Naive B cell (primary cell): ENCODE measurements at places on chromosomes 6 and 20. TPM values are rescaled to one million over a fixed set of nuclear protein-coding genes. Genes with fewer than 3 reads are reported as not detected.

GRCh38 chr6:100809346-100809745 is 71.8 kb downstream of the ASCC3 start:
- no peak for DNase-seq

DNA sequence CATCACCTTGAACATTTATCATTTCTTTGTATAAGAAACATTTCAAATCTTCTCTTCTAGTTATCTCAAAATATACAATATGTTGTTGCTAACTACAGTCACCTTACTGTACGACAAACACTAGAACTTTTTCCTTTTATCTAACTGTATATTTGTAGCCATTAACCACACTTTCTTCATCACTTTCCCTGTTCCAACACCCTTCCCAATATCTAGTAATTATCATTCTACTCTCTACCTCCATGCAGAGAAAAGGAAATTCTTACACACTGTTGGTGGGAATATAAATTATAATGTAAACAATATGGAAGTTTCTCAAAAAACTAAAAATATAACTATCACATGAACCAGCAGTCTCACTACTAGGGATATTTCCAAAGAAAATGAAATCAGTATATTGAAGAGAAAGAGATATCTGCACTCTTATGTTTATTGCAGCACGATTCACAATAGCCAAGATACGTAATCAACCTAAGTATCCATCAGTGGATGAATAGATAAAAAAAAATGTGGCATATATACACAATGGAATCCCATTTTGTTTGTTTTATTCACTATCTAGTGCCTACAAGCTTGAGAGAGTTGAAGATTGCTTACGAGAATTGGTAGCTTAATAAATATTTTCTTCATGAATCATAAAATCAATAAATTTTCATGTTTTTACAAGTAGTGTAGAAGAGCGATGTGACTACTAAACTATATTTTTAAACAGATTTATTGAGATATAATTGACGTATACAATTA is 2.4 kb downstream of the RHAG start:
- DNase-seq, result no peak

DNA sequence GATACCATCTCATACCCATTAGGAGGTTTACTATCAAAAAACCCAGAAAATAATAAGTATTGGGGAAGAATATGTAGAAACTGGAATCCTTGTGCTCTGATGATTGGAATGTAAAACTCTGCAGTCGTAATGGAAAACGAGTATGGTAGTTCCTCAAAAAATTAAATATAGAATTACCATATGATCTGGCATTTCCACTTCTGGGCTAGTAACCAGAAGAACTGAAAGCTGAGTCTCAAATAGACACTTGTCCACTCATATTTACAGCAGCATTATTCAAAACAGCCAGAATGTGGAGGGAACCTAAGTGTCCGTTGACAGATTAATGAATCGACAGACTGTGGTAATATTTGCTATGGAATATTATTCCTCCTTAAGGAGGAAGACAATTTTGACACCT is 44.3 kb downstream of the FOXC1 start:
- DNase-seq, result no peak

DNA sequence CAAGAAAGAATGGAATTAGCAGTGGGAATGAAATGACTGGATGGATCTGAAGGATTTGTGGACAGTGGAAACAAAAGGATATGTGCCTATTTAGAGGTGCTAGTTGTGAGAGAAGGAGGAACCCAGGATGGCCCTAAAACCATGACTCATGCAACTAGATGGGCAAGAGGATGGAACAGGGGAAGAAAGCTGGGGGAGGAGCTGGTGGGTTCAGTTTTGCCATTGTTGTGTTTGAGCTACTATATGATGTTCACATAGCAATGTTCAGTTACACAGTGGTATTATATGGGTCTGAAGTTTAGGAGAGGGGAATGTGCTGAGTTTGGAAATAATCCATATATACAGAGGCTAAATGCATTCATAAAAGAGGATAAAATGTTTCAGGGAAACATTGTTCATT is 125.7 kb upstream of the SSTR4 start:
- DNase-seq, result no peak

- DNase-seq, result no peak
Observed at GRCh38 chr6:13300643-13301590, 27.4 kb downstream of the TBC1D7 start.

The ZNF831 gene
- polyA plus RNA-seq, result 2.5 TPM

GRCh38 chr6:31631681-31632278 is 11.3 kb downstream of the PRRC2A start:
- no peak for DNase-seq

- no peak for DNase-seq
Observed at GRCh38 chr6:4017058-4017739, 61.7 kb downstream of the FAM217A start.

- no peak for DNase-seq
Observed at GRCh38 chr6:127026247-127026646, 92.2 kb upstream of the RSPO3 start.

DNA sequence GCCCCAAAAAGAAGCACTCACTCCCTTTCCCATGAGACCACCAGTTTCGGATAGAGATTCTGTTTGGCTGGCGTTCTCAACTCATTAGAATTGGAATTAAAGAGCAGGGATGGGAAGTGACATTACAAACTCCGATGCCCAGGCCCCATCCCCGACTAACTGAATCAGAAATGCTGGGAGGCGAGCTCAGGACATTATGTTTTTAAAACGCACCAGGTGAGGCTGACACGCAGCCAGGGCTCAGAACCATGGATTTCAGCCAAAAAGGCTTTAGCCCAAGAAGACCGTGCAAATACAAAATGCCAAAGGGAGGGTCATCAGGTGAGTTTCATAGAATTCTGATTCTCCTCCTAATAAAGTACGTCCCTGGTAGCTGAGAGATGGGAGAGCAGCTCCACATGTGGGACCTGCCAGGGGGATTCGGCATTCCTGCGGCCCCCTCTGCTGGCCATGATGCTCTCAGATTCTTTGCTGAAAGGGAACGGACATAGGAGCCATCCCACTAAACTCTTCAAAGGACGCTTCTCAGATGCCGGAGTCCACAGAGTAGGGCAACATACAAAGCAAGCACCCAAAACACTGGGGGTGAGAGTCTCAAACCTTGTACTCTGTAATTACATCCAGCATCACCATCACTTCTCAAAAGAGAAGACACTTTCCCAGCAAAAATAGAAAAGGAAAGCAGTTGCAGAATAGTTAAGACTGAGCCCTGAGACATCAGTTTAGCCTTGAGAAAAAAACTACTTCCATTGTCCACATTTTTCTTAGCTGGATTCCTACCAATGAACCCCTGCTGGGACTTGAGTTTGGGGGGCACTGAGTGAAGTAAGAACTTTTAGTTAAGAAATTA is 205.2 kb downstream of the BMP7 start:
- DNase-seq, result no peak

DNA sequence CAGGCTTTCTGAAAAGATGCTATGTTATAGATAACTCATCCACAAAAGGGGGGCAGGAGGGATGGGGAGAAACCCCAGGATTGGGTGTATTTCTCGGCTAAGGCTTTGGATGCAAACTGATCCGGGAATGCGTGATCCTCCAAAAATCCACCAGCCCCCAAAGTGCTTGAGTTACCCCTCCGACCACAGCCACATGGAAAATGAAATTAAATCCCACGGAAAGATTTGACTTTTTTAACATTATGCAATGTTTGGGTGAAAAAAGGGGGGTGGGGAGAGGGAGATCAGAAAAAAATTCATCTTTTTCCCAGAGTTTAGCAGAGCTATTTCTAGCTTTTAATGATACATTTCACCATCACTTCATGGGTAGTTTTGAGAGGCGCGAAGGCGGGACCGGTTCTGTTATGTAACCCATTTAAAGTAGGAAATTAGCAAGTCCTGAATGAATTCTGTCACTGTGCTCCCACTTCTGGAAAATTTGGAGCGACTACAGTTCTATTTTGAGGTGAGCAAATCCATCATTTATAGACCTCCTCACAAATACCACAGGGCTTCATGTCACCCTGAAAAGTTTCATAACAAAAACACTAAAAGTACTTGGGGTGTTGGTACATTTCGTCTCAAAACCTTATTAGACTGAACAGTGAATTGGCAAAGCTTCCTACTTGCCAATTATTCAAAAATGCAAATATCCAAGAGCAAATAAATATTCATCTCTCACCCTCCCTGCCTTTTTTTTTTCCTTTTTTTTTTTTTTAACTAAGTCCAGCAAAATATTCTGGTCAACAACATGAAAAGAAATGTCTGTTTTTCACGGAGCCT is 51.9 kb upstream of the NFATC2 start:
- DNase-seq, result no peak

DNA sequence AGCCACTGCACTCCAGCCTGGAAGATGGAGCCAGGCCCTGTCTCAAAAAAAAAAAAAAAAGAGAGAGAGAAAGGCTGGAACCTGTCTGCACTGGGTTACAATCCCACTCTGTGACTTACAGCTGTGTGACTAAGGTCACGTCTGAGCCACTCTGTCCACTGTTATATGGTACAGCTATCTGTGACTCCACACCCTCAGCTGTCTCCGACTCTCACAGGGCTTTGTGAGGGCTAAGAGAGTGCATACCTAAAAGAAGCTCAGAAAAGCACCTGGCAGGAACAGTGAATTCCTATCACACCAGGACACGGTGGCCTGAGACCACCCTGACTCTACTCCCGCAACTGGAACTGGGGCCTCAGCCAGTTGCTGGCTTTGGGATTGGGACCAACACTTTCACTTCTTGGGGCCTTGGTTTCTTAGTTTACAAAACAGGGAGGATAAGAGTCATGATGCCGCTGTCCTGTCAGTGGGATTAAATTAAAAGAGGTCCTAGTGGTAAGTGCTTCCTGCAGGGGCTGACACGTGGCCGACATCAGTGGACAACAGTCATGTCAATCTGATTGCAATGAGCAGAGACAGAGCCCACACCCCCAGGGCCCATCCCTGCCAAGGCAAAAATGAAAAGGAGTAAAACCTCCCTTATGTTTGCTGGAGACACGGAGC is 5.7 kb upstream of the CD93 start:
- DNase-seq, result no peak

GRCh38 chr20:49367113-49367512 is 89.3 kb upstream of the ZNFX1 start:
- no peak for DNase-seq

- DNase-seq, result no peak
Observed at GRCh38 chr6:17967668-17968518, 19.5 kb downstream of the KIF13A start.

DNA sequence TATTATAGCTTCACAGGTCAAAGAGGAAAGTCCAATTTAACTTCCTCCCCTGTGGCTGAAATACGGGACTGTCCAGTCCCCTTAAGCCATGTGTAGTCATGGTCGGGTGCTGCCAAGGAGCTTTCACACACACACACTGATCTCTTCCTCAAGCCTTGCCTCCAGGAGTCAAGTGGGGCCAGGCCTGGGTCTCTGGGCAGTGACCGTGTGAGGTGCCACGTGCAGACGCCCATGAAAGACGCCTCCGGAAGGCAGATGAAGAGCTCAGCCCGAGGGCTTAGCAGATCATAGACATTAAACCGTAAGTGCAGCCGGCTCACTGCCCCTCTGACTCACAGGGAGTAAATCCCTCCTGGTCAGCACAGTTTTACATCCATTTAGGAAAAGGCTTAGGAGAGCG is 4.2 kb downstream of the GABRR2 start:
- DNase-seq, result no peak

DNA sequence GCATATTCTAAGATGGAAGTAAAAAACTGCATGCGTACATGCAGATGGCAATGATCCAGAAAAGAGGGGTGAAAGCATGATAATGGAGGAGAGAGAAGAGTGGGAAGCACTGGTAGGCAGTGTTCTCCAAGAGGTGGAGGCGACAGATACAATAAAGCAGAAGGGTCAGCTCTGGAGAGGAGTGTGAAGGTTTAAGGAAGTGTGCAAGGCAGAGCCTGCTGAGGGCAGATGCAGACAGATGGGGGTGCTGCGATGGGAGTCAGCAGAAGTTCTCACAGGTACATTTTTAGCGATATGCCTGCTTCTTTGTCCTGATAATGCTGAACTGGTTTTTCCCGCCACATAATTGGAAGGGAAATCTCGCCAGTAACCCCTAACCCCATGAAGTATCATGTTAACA is 81.1 kb upstream of the C6orf118 start:
- DNase-seq, result no peak

- no peak for DNase-seq
Observed at GRCh38 chr6:167678102-167679101, 148.3 kb upstream of the AFDN start.

DNA sequence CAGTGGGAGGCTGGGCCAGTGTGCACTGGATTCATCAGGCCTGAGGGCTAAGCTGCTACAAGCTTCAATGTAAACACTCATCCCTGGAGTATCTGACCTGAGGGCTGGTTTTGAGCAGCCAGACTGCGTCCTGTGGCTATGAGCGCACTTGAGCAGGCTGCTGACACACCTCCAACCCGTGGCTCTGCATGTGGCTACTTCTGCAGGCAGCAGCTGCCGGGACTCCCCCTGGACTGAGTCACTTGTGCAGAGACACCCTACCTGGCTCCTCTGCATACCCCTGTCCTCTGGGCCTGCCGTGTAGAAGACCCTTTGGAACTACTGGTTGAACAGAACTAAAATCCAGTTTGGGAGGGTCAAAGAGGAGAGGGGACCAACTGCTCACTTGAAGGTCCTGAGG is 172.0 kb downstream of the SCP2D1 start:
- DNase-seq, result no peak

DNA sequence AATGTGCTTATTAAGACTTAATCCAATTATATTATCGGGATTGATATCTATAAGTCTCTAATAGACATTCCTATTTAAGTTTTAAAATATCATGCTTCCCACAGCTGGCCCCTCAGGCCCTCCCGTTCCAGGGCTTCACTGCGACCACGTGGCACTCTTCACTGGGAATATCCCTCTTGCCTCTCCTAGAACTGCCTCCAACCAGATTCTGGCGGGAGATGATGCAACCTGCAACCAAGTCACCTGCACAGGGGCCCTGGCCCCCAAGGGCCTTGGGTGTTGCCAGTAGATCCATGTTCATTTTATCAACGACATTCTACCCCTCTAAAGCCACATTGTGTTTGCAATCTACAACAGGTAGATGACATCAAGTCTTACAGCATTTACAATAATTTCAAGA is 18.4 kb upstream of the RAMACL start:
- no peak for DNase-seq

GRCh38 chr6:168526841-168527281 is 85.9 kb downstream of the SMOC2 start:
- DNase-seq, result no peak

GRCh38 chr6:165308926-165309731 is at the start of gene C6orf118:
Gene C6orf118, minus strand, starts transcription at chr6:165309605. Its CDS starts 19 bp downstream, at chr6:165309586.
- no peak for DNase-seq

GRCh38 chr6:43211955-43212354 is 17.3 kb downstream of the DNPH1 start:
- no peak for DNase-seq

GRCh38 chr6:40348591-40348990 is 238.6 kb downstream of the LRFN2 start:
- DNase-seq, result no peak

The RAD21L1 gene
- polyA plus RNA-seq, result not detected

DNA sequence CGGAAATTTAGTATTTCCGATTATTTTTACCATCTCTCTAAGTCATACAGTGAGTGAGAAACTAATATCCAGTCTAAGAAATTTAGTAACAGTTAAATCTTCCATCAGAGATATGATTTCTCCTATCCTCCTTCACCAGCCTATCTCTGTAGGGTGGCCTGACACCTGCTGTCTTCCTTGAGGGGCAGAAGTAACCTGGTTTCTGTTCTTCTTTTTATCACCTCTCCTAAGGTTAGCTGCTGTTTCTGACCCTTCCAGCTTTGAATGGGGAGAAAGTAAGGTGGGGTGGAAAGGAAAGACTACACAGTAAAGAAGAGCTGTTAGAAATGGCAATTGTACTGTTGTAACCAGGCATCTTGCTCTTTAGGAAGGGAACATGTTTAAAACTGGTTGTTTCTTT is 447.7 kb downstream of the PHF3 start:
- DNase-seq, result no peak

The RNF217 gene
- not detected for polyA plus RNA-seq
